ENCODE measurements at places on chromosomes 11 and 22. TPM values are rescaled to one million over a fixed set of nuclear protein-coding genes. Genes with fewer than 3 reads are reported as not detected.

- no peak for DNase-seq
Measured at GRCh38 chr22:35352214-35353111, 28.4 kb upstream of the HMOX1 start.

Gene CNGA4
- total RNA-seq: not detected

DNA sequence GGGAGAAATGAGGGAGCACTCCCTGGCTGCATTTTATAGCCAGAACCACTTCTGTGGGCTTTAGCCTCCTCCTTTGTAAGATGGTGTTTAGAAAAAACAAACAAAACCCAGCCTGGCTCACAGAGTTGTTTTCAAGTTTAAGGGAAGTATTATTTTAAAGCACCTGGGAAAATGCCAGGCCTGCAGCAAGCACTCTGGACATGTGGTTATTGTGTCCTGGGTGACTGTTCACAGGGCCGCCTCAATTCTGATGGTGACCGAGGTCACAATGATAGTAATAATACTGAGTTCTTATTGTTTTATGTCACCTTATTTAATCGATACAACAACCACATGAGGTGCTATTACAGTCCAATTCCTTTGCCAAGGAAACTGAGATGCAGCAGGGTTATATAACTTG is 20.7 kb upstream of the SLC22A12 start:
- no peak for DNase-seq

Gene OR52A1
- not detected for total RNA-seq

DNA sequence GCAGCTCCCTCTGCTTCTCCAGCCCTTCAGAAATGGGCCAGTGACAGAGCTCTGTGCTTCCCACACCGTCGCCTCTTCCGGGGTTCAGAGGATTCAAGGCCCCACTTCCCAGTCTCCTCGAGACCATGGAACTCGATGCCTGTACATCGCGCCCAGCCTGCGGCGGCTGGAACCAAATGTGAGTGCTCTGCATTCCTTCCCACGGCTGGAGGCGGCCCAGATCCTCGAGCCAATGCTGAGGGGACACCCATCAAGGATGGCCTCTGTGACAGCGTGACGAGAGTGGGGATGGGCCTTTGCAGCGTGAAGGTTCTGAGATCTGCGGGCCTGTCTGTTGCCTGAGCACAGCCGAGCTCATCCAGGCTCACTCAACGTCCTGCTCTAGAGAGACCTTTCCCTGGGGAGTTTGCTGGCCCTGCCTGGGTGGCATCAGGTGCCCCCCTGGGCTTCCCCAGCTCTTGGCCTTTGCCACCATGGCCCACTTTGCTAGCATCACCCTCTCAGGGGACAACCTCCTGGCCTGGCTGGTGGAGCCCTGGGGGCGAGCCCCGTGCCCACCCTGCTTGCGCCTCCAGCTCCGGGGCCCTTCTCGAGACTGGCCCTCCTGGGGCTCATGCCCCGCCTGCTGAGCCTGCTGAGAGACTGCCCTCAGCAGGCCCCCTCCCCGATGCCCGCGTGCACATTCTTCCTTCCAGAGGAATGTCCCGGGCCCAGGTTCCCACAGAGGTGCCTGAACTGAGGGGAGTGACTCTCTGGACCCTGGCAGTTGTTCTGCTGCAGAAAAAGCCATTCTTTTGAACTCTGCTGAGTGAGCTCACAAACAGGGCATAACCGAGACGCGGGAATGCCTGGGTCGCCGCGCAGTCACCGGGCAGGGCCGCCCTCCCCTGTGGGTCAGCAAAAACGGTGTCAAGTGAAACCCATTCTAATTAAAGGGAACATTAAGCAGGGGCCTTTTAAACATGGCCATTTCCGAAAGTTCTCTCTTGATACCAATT is 7.3 kb upstream of the MYEOV start:
- no peak for DNase-seq

DNA sequence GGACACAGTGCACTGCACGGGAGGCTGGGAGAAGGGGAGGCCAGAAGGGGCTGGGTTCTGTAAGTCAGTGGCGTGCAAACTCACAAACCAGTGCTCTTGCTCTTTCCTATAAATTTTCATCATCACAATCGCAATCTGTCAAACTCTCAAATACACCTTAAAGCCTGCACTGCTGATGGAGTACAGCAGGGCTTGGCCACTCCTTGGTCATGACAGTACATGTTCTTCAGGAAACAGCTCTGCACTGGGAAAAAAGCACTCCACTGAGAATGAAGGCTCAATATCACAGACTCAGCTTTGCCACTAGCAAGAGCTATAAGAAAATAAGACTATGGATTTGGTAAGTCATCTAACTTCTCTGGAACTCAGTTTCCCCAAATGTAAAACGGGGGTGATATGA is 111.0 kb downstream of the RBFOX2 start:
- DNase-seq: no peak

GRCh38 chr11:126924376-126925040 is 76.1 kb downstream of the KIRREL3 start:
- DNase-seq: no peak

GRCh38 chr11:84800755-84801346 is 826.3 kb downstream of the DLG2 start:
- DNase-seq: no peak

- DNase-seq: no peak
Measured at GRCh38 chr11:120331301-120331996, 4.8 kb upstream of the ARHGEF12 start.

DNA sequence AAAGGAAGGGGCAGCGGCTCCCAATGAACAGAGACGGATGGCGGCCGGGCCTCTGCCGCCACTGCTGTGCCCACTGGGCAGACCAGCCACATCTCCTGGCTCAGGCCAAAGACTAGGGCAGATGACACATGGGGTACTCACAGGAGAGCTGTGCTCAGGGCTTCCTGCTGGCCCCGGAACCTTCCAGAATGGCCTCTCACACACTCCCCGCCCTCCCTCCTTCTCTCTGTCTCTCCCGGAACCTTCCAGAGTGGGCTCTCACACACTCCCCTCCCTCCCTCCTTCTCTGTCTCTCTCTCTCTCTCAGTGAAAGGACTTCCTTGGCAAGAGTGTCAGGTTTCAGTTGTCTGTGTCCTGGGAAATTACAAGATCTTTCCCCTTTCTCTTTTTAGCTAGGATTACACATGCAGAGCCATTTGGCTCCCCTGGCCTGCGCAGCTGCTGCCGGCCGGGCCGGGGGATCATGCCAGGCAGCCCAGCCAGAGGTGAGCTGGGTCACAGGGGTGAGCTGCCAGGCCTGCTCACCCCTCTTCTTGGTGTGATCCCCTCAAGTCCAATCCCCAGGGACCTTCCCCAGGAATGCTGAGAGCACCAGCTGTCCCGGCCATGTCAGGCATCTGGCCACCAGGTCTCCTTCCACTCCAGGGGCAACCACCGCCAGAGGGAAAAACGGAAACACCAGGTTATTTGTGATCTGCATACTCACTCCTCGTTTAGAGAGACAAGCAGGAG is 45.3 kb upstream of the ADA2 start:
- no peak for DNase-seq

GRCh38 chr11:119940401-119940976 is 197.4 kb downstream of the TRIM29 start:
- DNase-seq: no peak

DNA sequence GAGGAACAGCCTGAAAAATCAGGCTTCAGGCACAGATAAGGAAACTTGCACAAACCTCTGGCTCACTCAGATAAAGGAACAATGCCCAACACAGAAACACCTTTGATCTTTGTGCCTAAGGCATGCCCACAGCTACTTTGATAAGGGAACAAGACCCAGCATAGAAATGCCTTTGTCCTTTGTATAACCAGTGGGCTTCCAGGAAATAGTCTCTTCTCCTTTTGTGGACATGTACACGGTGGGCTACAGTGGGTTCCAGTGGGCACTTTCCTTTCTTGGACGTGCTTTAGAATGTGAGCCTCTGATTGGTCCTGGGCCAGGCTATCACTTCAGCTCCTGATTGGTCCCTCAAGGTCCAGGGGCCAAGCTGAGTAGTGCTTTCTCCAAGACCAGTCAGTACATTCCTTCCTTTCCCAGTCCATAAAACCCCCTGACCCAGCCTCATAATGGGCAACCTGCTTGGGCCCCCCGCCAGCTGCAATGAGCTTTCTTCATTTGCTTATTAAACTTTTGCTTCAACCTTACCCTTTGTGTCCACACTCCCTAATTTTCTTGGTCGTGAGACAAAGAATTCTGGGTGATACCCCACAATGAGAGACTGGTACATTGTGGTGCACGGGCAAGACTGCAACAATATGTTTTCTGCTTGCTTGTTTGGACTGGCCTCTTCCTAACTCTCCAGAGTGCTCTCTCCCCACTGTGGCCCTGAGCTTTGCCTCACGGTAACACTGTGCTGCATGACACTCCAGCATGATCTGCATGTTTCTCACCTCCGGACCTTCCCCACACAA is 1.7 kb upstream of the CABIN1 start:
- no peak for DNase-seq

- DNase-seq: peak; percentile 68
Measured at GRCh38 chr22:36746375-36746970, 29.4 kb downstream of the IFT27 start.

DNA sequence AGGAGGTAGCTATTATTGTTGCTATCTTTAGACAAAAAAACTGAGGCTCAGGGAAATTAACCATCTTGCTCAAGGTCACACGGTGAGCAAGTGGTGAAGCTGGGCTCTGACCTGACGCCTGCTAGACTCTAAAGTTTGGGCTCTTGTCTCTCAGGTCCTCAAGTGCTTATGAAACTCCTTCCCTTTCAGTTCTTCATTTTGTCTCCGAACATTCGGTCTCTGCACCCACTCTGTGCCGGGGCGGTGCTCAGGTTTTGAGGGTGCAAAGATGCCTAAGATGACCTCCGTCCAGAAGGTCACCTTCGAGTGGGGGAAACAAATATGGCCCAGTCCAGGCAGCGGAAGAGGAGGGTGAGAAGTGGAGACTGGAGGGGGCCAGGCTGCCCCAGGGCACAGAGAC is 16.0 kb downstream of the OVOL1 start:
- no peak for DNase-seq

GRCh38 chr11:129375751-129376657 is at the start of gene BARX2:
TSS of gene BARX2 (plus strand) at chr11:129375848. CDS start at chr11:129376036, 188 bp downstream.
- no peak for DNase-seq

DNA sequence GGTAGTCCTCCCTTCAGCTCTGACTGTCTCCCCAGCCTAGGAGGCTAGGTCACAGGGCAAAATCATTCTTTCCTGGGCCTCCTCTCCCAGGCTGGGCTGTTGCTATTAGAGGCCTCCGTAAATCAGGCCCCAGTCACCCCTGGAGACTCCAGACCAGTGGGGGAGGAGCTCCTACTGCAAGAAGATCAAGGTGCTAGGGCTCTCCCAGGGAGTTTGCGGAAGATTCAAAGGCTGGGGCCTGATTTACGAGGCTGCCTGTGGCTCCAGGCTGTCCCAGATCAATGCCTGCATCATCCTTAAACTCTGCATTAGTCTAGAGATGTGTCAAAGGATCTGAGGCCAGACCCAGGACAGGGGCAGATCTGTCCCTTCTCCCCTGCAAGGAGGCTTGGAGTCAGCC is 346.2 kb downstream of the TENM4 start:
- DNase-seq: no peak

- no peak for DNase-seq
Measured at GRCh38 chr11:95296165-95296564, 65.2 kb upstream of the SESN3 start.

DNA sequence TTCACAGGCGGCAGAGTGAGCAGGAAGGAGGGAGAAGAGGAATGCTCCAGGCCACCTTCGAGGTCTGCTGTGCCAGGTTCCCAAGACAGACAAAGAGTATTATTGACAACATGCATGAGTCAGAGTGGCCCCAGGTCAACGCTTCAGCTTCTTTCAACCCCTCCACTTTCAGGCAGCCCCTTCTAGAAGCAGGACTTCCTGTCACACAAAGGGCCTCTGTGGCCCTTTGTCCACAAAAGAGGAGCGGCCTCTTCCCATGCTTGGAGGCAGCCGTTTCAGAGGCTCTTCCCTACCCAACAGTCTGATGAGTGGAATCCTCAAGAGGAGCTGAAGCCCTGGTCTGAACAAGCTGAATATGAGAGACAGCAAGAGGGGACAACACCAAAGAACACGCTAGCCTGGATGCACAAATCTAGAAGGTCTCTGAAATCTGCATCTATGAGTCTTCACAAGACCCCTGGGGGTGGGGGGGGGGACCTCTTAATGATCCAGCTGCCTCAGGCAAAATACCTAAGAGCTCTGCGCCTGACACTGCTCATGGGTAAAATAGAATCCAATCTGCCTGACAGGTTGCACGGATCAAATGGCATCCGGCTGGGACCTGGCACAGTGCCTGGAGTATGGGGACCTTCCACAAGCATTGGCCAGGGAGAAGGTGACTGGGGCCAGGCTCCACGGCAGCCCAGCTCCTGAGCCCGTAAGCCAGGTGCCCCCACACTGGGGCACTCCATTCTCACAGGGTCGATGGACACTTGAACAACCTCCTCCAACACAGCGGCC is 67.5 kb downstream of the PACSIN2 start:
- no peak for DNase-seq

- DNase-seq: no peak
Measured at GRCh38 chr11:115290893-115291292, 213.3 kb downstream of the CADM1 start.

Gene CDHR5
- total RNA-seq: not detected
